CD4-positive, alpha-beta T cell treated with Interleukin-4 for 1 hour (primary cell): ENCODE measurements at places on chromosomes 6 and 20.
A peak's percentile ranks its signal among the peaks of the same experiment; 100 is the strongest.

GRCh38 chr6:119303164-119303887, 46.2 kb downstream of the MAN1A1 start:
- no peak for DNase-seq

DNA sequence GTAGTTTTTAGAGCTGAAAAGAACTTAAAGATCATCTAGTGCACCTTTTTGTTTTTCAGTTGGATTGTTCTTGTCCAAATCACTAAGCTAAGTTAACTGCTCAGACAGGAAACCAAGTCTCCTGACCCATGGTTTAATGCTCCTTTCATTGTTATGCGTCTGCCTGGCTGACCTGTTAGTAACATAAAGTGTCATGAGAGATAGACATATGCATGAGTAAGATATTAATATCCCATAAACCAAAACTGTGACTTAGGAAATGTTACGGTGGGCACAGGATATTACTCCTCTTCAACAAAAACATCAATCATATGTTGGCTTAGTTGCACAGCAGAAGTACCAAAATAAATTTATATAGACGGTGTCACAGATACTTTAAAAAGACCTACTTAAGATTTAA, 84.0 kb downstream of the ESR1 start:
- no peak for DNase-seq

DNA sequence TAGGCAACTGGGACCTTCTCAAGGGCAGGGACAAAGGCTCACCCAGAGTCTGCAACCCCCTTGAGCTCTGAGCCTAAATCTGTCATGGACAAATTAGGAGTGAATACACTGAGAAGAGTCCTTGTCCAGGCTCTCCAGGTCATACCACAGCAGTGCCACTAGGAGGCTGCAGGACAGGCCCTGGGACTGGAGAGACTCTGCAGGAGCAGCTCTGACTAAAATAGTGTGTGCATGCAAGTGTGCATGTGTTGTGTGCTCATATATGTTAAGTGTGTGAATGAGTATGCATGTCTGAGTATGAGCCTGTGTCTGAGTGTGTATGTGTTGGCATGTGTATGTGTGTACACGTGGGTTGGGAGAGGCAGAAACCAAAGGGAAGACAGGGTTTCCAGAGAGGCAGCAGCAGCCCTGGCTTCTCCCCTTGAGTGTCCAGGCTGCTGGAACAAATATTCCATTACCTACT, 27.1 kb downstream of the MRPL14 start:
- no peak for DNase-seq

GRCh38 chr20:57040924-57041323, 225.5 kb downstream of the BMP7 start:
- DNase-seq, result no peak

DNA sequence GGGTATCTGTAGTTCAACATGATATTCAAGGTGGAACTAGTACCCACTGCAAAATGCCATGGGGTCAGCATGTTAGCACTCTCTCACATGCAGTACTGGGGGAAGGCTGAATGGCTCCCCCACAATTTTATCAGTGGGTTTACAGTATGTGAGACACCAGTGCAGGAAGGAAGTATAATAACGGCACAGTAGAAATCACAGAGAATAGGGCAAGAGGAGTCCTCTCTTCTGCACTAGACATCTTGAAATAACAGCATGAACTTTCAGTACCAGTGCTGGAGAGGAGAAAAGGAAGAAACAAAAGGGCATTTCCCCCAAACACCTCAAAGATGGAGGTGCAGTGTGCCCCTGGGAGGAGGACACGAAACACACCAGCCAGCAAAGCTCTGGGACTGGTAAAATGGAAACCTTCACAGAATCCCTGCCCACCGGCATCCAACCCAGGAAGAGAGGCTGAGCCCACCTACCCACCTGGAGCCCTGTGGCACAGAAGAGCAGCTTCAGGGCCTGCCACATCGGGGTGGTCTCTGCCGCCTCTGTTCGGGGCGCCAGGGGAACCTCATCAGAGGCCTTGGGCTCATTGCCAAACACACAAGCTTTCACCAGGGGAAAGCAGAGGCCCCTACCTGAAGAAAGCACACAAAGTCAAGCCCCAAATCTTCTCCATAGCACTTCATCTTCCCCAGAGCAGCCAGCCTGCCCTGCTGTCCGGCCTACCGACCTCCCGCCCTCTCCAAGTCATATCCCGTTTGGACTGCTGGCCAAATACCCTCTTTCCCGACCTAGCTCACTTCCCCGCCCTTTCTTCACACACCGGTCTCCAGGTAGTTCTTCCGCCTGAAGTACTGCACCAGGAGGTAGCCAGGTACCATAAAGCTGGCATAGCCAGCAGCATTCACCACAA, 1.2 kb downstream of the SLC35B2 start:
- DNase-seq, result peak; percentile 20

DNA sequence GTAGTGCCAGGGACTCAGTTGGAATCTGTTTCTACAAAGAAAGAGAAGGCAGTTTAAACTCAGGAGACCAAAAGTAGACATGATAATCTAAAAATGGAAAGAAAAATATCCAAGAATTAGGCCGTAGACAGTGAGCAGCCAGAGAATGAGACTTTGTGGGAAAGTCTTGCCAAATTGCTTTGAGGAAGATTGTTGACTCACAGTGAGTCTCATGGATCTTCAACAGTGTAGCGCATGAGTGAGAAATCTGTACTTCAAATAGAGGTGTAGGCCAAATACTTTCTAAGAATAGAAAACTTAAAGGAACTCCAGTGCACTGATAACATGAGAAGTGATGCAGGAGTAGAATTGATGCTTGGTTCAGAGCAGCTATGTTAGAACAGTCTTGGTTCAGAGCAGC, 284.5 kb downstream of the HTR1B start:
- DNase-seq, result no peak

DNA sequence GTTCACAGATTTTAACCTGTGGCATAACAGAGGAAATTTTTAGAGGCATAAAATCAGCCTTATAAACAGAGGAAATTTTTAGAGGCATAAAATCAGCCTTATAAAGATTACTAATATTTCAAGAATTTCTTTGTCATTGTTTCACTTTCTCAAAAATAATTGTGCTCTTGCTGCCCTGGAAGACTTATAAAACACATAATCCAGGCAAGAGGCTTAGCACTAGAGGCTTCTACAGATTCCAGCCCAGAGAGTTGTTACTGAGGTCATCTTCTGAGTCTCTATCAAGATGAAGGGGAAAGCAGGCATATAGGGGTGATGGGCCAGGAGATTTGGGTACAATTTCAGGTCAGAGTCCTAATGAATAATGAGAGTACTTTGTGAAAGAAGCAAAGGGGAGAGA, 85.7 kb downstream of the RFPL4B start:
- no peak for DNase-seq

- no peak for DNase-seq
Observed at GRCh38 chr6:75830959-75831885, 82.2 kb downstream of the MYO6 start.

GRCh38 chr6:104607501-104607900, 252.2 kb downstream of the HACE1 start:
- DNase-seq, result no peak

DNA sequence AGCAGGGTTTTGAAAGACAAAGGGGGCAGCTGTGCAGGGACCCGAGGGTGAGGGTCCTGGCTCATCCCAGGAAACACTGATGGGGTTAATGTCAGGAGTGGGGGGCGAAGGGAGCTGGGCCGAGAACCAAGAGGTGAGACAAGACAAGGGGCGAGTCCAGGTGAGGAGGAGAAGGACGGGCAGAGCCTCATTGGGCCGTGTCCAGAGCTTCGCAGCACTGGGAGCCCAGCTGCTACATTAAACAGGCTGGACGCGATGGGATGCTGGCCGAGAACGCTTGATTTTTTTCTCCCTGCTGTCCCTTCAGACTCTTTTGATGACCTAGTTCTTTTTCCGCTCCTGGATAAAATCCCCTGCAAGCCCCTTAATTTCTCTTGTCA, 172.8 kb upstream of the SNX9 start:
- no peak for DNase-seq

DNA sequence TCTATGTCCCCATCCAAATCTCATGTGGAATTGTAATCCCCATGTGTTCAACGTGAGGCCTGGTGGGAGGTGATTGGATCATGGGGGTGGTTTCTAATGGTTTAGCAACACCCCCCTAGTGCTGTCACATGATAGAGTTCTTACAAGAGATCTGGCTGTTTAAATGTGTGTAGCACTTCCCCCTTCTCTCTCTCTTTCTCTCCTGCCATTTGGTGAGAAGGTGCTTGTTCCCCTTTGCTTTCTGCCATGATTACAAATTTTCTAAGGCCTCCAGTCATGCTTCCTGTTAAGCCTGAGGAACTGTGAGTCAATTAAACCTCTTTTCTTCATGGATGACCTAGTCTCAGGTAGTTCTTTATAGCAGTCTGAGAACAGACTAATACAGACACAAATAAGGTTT, 165.4 kb downstream of the OGFRL1 start:
- DNase-seq, result no peak

GRCh38 chr6:3016473-3017280, 17.0 kb downstream of the NQO2 start:
- DNase-seq, result no peak

- no peak for DNase-seq
Observed at GRCh38 chr6:134003542-134003951, 48.9 kb downstream of the SLC2A12 start.

- DNase-seq, result no peak
Observed at GRCh38 chr20:35199740-35200139, 26.8 kb upstream of the MMP24 start.

- DNase-seq, result no peak
Observed at GRCh38 chr6:159487636-159488035, 205.4 kb downstream of the SOD2 start.

GRCh38 chr6:1729750-1730140, 120.0 kb downstream of the FOXC1 start:
- DNase-seq, result no peak

DNA sequence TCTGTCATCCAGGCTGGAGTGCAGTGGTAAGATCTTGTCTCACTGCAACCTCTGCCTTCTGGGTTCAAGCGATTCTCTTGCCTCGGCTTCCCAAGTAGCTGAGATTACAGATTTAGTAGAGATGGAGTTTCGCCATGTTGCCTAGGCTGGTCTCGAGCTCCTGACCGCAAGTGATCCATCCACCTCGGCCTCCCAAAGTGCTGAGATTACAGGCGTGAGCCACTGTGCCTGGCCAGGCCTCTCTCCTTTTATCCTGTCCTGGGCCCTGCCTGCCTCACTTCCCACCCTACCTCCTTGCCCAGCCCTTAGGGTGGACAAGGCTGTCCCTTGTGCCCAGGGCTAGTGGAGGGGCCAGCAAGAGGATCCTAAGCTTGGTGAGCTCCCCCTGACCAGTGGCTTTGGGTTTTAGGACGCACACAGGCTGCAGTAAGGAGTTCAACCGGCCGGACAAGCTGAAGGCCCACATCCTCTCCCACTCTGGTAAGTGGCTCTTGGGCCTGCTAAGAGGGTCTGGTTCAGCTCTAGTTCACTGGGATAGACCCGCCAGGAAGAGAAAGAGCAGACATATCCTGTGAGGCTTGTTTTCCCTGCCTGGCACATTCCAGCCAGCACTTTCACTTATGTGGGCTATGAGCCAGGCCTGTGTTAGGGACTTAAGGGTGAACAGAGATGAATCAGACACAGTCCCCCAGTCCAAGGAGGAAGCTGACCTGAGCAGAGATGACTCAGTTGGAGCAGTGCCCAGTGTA, 21.9 kb upstream of the CHMP4B start:
- DNase-seq, result no peak

GRCh38 chr6:26097268-26097875, 10.1 kb downstream of the HFE start:
- DNase-seq, result peak; percentile 72
